ENCODE measurements at places on chromosomes 6 and 20.

GRCh38 chr20:34874094-34874654 lies 1.5 kb upstream of the GGT7 start:
- peak; percentile 89 for DNase-seq

DNA sequence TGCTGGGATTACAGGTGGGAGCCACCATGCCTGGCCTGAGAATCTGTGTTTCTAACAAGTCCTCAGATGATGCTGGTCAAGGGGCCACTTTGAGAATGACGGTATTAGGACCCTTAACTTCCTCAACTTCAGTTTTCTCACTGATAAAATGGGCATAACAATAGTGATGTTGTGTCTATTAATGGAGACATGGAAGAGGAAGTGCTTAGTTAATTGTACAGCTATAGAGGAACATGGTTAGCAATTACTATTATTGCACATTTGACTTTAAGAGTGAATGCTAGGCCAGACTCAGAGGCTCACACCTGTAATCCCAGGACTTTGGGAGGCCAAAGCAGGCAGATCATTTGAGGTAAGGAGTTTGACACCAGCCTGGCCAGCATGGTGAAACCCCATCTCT lies 12.7 kb downstream of the DPPA5 start:
- DNase-seq, result no peak

- no peak for DNase-seq
Measured at GRCh38 chr20:23009636-23010035, 25.5 kb upstream of the SSTR4 start.

DNA sequence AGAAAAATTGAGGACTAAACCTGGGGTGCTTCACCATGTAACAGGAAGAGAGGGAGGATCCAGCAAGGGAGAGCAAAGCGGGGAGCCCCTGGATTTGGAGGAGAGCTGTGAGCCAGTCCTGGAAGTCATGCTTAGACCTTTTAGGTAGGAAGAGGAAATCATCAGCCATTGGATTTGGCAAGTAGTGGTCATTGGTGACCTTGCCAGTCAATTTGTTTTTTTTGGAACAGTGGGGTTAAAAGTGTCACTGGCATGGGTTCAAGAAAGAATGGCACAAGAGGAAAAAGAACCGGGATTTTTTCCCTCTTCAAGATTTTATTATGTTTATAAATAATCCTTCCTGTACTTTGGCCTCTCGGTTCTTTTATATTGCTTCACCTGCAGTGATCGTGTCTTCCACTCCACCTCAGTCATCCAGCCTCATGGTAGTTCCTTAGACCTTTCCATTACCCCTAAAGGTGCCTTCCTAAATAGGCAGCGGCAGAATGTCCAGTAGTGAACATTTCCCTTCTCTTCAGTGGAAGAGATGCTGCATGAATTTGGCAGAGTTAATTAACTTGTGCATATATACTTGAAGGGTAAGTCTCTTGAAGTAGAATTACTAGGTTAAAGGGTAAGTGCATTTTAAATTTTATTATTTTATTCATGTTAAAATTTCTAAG lies 124.7 kb downstream of the QKI start:
- no peak for DNase-seq

DNA sequence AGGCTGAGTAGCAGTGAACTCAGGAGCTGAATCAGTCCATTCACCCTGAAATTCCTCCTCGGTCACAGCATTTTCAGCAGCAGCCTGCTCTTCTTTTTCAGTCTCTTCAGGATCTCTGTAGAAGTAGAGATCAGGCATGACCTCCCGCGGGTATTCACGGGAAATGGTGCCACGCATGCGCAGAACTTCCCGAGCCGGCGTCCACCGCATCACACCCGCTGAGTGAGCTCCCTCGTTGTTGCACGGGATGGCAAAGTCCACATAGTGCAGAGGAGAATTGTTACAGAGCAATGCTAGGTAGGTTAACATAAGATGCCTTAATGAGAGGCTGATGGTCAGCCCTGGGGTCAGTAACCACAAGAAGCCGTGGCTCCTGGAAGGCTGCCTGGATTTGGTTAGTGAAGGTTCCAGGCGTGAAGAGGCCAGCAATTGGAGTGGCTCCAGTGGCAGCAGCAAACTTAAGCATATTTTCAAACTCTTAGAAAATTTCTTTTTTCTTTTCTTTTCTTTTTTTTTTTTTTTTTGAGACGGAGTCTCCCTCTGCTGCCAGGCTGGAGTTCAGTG lies 113.5 kb upstream of the HDAC2 start:
- no peak for DNase-seq

GRCh38 chr6:8245726-8246125 lies 143.4 kb upstream of the EEF1E1 start:
- no peak for DNase-seq

DNA sequence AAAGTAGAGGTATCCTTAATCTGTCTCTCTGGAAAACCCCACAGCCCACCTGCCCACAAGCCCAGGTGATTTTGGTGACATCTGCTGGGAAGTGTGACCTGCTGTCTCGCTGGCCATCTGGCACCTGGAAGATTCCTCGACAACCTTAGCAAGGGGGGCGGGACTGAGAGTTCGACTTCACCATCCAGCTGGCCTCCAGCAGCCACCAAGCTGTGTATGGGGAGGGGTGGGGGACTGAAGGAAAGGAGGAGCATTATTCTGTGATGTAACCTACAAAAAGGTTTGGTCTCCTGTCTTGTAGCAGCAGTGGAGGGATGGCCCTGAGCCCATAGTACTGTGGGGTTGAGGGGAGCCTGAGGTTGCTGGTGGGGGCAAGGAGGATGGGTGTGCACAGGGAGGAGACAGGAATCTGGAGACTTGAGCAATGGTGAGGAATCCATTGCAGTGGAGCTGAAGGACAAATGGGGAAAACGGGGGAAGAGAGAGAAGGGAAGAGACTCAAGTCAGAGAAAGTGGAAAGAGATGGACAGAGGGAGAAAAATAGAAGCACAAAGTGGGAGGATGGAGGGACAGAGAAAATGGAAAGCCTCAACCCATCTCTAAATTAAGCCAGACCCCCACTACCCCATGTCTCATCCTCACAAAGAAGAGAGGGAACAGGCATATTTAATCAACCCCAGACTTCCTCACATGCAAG lies 4.0 kb downstream of the LY6G6F start:
- no peak for DNase-seq

DNA sequence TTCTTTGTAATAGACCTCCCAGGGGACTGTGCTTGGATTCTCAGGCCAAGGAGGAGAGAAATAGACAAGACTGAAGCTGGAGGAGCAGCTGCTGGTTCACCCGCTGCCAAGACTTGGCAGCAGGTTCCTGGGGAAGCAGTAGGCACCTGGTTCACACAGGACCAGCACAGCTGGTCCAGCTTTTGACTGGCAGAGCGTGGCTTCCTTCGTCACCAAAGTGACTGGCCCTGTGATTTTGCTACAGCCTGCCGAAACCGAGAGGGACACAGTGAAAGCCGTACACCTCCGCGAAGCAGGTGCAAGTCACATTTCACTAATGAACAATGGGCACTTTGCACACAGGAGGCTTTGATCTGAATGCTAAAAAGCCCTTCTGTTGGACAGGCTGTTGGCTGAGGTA lies 199.0 kb downstream of the RNF144B start:
- DNase-seq, result no peak

Measured in midbrain (tissue), 1 donor.